Stimulated activated CD4-positive, alpha-beta T cell treated with anti-CD3 and anti-CD28 coated beads, Interleukin-15, amount 100 ng/mL, for 24 hours (primary cell): ENCODE measurements at places on chromosomes 6 and 20.

DNA sequence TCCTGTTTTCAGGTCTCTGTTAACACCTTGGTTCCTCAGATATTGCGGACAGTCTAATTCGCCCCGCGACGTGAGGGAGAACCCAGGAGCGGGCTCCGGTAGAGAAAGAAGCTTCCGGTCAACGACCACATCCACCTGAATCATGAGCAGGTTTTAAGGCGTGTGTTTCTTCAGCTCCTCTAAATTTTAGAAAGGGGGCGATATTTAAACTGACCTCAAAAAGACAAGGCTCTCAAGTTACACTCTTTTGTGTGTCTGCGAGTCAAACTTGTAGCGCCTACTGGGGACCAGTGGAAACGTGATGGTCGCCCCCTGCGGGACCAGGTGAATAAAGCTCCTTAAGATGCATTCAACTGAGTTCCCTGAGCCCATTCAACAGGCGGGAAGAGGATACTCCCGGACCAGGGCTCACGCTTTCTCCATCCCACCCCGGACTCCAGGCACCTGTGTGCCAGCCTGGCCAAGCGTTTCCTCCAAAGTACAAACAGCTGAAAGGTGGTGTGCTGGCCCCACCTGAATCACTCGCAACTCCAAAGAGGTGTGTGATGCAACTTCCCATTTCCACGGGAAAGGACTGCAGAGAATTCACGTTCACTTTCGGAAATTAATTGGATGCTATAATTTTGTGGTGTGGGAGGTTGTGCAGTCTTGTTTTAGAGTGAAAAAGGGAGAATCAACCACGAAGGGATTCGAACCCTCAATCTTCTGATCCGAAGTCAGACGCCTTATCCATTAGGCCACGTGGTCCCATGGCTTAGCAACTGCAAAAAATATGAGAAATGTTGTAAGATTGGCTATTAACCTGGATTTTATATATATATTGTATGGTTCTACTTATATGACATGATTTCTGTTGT lies 17.0 kb downstream of the GPX5 start:
- DNase-seq = peak; percentile 70

DNA sequence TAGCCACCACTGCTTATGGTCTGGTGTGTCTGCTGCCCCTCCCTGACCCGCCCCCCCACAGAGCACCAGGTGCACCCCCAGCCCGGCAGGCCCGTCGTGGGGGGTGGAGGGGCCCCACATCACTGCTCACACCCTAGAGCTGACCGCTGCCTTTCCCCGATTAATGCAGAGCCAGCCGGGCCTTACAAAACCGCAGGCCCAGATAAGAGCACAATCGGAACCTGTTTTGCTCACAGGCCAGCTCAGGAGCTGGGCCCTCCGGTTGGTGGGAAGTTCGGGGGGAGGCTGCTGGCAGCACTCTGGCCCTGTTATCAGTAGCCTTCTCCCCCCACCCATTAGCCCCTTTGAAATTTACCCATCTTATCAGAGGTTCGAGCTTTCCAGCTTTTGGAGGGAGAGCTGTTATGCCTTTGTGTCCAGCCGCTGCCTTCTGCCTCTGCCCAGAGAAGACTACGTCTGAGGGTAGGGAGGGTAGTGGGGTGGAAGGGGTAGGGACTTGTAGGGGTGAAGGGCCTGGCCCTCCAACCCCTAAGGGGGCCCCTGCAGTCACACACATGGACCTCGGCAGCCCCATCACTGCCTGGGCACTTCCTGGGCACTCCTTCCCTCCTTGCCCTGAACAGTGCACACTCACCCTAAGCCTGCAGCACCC lies 6.9 kb upstream of the SPDEF start:
- no peak for DNase-seq

DNA sequence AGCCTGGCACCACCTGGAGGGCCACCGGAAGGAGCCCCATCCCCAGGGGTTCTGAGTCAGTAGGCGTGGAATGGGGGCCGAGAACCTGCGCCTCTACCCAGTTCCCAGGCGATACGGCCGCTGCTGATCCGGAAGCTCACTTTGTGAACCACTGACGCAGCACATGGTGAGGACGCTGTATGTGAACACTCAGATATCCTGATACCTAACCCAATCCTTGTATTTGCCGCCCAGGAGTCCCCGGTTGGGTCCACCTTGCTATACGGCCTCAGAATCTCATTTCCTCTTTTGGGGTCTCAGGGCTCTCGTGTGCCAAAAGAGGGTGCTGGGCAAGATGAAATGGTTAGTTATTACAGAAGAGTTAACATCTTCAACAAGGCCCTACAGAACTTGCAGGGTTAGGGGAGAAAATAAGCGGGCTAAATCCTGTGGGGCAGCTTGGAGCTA lies 604 bp upstream of the RAB5IF start:
- peak; percentile 64 for DNase-seq

DNA sequence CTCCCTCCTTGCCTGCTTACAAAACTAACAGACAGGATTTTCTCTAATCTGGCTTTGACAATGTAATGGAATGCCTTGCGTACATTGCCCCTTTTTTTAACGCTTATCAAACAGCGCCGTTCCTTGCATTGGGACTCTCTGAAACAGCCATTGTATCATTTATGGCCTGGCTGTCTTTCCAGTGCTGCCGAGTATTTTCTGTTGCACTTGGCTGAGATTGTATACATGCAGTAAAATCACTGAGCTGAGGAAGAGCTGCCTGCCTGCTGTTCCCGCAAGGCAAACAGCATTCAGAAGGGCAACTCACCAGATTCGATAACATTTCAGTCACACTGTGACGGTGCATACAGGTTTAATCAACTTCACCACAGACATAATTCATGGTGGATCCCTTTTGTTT lies 106.0 kb downstream of the SH3BGRL2 start:
- no peak for DNase-seq

- no peak for DNase-seq
Measured at GRCh38 chr20:63822276-63822696, 8.8 kb downstream of the ZBTB46 start.

DNA sequence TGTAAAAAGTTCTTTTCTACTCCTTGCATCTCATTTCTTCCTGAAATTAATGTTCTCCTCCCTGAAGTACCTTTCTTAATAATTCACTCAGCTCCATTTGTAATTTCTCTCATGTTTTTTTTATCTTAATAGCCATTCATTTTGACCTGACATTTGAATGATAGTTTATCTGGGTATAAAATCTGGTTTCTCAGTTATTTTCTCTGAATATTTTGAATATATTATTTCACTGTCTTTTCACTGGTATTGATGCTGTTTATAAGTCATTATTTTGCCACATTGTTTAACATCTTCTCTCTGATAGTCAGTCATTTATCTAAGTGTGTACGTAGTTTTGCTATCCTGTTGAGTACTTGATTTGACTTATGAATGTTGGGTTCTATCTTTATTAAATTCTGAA lies 68.8 kb upstream of the ARHGAP18 start:
- no peak for DNase-seq

DNA sequence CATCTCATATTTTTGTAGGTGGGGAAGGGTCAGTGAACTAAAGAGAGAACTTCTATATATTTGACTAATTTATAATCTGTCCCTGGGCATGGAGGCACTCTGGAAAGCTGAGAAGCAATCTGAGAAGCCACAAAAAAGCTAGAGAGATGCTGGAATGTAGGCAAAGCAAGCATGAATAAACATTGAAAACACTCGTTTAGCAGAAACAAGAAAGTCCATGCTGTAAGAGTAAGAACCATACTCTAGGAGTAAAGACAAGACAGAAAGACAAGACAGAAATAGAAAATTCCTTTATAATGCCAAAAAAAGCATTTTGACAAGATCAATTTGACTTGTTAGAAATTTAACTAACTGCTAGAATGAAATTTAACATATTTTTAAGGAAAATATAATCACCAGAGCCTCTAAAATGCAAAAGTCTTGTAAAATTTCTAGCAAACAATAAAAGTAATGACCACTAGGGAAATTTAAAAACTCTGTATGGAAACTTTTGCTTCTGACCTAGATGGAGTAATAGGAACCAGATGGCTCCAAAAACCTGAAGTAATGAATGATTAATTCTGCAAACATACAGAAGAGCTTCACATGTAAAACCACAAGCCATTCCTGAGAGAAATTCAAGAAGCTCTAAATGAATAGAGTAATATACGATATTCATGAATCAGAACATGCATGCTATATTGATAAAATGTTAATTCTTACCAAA lies 625.7 kb upstream of the PTCHD4 start:
- DNase-seq = no peak

- DNase-seq = no peak
Measured at GRCh38 chr6:72580281-72580940, 41.5 kb upstream of the KCNQ5 start.

DNA sequence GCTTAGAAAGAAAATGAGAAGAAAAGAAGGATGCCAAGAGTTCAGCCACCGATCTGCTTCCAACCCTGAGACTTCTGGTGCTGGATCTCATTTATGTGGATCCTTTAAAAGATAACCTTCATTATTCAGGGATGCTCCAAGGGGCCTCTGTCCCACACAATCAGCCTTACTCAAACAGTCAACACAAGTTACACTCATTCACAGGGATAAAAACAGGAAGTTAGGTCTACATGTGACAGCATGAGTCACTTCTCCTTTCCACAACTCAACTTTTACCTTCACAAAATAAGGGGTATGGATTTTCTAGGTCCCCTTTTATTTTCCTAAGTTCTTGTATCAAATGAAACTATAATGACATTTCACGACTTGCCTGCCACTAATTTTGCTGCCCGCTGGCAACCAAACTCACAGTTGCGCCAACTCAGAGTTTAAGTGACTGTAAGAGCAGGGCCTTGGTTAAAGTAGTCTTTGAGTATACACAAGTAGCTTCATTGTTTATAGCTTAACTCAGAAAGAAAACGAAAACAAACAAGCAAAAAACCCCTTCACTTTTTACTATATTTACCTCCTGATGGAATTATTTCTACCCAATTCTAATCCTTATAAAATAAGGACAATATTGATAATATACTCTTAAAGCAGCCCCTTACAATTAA lies 278.8 kb upstream of the RUNX2 start:
- DNase-seq = no peak

- no peak for DNase-seq
Measured at GRCh38 chr20:2883726-2884637, 10.7 kb downstream of the PTPRA start.

- DNase-seq = no peak
Measured at GRCh38 chr20:36468149-36469000, 72.9 kb upstream of the MYL9 start.

- DNase-seq = peak; percentile 3
Measured at GRCh38 chr20:31260326-31260932, 3.0 kb downstream of the DEFB115 start.

DNA sequence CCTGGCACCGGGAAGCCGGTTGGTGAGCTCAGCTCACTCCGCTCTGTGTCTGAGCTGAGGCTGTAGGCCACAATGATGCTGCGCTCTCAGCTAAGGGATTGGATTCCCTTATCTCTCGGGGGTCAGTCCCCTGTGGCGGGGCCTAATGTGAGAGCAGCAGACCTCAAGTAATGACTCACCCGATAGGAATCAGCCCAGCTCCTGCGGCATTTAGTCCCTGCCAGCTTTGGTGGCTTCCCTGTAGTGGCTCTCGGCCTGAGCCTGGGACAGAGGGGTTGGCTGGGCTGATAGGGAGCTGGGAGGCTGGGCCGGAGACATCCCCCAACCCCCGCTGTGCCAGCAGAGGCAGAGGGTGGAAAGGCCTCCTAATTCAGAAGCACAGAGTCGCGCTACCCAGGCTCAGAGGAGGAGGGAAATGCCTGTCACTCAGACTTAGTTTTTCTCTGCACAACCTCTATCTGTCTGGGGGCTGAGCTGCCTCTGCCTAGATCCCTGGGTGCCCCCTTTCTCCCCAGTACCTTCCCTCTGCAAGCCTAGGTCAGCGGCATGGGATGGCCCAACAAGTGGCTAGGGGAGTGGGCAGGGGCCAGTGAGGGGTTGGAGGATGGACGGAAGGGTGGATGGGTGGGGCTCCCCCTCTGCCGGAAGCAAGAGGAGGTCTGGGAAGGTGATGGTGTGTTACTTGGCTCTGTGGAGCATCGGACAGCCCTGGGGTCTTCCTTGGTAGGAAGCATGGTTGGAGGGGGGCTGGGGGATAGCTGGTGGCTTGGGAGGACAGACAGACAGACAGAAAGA lies 92.2 kb downstream of the CDH22 start:
- DNase-seq = no peak

DNA sequence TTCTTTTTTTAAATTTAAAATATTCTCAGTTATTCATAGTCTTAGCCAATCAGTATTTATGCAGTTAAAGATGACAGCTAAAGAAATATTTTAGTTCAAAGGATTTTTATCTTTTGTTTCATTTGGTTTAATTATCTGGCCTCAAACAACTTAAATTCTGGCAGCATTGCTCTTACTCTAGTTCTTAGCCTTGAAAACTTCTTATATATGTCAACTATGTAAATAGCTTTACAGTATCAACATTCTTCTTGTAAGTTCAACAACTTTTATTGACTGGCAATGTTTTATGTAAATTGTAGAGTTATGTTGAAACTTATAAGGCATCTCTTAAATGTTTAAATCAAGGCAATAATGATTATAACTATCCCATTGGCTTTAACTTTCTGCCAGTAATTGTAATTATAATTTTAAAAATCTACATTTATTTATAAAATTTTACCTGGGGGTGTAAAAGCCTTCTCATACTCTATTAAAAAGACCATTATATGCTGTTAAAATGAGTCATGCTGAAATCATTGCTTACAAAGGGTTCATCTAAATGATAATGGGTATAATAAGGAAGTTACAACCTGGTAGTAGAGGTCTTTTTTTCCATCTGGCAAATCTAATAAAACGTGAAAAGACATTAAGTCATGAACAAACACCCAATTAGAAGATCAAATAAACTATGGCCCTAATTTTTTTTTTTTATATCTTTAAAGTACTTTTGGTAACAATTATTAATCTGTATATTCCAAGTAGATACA lies 45.8 kb upstream of the FAM184A start:
- DNase-seq = no peak

DNA sequence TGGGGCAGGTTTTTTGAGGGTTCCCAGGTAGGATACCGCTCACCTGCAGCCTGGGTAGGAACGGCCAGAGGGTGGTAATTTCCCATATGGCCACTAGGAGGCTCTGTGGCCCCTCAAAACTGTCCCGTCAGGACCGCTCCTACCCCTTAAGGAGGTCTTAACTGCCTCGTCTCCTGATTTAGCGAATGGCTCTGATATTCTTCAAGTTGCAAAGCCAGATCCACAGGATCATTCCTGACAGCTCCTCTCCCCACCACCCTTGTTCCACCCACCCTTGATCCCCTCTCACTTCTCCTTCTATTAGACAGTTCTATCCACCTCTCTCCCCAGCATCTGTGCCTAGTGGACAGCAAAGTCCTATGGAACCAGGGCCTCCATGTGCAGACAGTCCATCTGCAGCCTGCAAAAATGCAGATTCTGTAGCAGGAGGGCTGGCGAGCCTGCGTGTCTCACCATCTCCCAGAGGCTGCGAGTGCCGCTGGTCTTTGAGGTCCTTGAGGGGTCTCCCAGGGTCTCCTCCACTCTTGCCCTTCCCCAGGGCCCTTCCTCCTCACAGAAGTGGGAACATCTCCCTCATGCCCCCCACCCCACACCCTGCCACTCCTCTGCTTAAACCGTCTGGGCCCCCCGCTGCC lies 34.3 kb upstream of the ZBP1 start:
- DNase-seq = peak; percentile 65

DNA sequence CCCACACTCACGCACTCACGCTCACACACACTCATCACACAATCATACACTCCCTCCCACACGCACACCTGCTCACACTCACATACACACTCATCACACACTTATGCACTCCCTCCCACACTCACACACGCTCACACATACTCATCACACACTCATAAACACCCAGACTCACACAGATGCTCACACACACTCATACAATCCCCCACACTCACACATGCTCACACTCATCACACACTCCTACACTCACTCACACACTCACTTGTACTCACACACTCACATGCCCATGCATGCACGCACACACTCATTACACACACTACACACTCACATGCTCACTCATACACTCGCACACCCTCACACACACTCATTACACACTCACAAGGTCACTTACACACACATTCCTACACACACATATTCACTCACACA lies 131.1 kb upstream of the PDE10A start:
- DNase-seq = no peak
